Ureter (tissue), 1 donor: ENCODE measurements at places on chromosomes 4 and X. TPM values are rescaled to one million over a fixed set of nuclear protein-coding genes. Genes with fewer than 3 reads are reported as not detected.

The TBX22 gene
- total RNA-seq = 0.18 TPM

- no peak for DNase-seq
Measured at GRCh38 chrX:13053171-13053570, 8.8 kb upstream of the FAM9C start.

- DNase-seq = no peak
Measured at GRCh38 chrX:17187136-17187756, 187.8 kb upstream of the NHS start.

The DMRTC1 gene
- not detected for total RNA-seq

- no peak for DNase-seq
Measured at GRCh38 chrX:455199-455598, 68.5 kb upstream of the PPP2R3B start.
